ENCODE measurements at places on chromosomes 1 and 21.

GRCh38 chr1:33410091-33410701 lies 20.7 kb downstream of the PHC2 start:
- DNase-seq: no peak

- no peak for DNase-seq
Measured at GRCh38 chr1:236020359-236021219, 44.3 kb downstream of the NID1 start.

DNA sequence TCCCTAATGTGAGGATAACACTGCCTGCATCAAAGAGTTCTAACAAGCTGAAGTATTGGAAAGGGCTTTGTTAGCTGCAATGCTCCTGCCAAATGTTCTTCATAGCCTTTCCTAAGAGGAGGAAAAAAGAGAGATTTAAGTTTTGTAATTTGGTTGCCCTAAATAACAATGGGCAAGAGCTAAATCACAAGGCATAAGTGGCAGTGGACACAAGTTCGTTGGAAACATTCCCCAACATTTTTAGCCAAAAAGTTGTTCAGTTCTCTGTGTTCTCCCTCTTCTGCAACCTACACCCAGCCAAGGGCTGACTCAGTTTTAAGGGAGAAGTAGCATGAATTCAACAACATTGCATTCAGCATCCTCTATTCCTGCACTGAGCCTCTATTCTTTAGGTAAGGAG lies 2.6 kb upstream of the UQCRHL start:
- no peak for DNase-seq

GRCh38 chr1:11730429-11730891 lies 5.5 kb upstream of the AGTRAP start:
- peak; percentile 47 for DNase-seq

DNA sequence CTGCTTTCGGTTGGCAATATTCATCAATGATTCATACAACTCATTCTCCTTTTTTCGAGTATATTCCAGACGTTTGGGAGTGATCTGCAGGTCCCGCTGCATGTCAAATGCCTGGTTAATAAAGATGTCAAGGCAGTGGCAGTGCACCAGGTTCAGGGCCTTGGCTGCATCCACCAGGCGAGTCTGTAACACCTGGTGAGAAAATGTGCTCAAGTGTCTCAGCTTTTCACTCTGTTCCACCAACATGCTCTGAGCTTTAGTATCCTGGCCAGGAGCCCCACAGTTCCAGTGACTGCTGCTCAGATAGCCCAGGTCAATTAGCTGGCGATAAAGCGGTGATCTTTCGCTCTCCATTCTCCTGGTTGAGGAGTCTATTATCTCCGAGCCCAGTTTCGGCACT lies 42.3 kb downstream of the DSTYK start:
- no peak for DNase-seq

DNA sequence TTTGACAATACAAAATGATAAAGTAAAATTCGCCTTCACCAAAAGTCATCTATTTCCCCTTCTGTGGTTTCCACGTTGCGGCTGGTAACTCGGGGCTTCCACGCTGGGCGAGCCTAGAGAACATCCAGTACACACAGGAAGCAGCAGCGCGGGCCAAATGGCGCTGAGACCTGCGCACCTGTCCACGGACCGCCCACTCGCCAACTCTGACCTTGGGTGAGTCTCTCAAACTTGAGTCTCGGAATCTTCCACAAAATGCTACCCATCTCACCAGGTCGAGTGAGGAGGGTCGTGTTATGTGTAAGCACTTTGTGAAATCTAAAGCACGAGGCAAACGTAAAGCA lies 820 bp upstream of the TTF2 start:
- peak; percentile 71 for DNase-seq

DNA sequence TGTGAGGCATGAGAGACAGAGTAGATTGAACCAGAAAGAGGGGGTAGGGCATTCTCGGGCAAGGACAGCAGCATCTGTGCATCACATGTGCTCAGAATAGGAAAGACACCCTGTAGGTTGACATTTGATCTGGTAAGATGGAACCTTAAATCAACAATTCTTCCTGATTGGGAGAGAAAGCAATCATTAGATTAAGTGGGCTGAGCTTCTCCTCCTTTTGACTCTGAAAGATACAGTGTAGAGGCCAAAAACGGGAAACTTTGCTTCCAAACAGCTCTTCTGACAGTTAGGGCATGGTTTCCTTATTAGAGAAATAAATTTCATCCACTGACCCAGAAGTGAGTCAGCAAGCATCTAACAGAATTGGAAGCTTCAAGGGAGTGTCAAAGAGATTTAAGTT lies 9.7 kb downstream of the KIF14 start:
- no peak for DNase-seq

GRCh38 chr1:7538033-7538432 lies 233.1 kb upstream of the VAMP3 start:
- DNase-seq: no peak

GRCh38 chr1:29684141-29684540 lies 447.8 kb downstream of the PTPRU start:
- DNase-seq: no peak

DNA sequence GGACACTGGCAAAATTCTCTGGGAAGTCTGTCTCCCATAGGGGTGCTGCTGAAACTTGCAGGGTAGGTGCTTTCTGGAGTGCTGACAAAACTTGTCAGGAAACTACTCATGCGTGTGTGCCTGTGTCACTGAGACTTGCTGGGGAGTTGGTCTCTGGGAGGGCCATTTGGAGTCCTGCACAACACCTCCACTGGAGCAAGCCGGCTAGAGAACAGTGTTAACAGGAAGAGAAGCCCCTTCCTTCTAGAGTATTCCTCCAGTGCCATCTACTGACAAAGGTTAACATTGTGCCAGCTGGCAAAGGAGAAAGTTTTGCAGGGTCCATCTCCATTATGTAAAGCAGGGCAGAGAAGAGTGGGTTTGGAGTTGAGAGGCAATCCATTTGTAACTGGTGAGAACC lies 30.0 kb downstream of the ZMYM4 start:
- no peak for DNase-seq

GRCh38 chr1:160858097-160858496 lies 4.6 kb downstream of the CD244 start:
- no peak for DNase-seq

All from activated T-helper 2 cell treated with anti-CD3 and anti-CD28 coated beads, Interferon-gamma antibody, Interleukin-2, Interleukin-4, amounts not matched to agents 10 μg/mL and 5 μg/mL and 100 μg/mL, durations not matched to agents 14 hours and 24 hours and 36 hours (primary cell).